ENCODE measurements at places on chromosomes 7 and 10.

GRCh38 chr7:137962875-137963507 lies 38.9 kb downstream of the CREB3L2 start:
- DNase-seq: no peak

- DNase-seq: no peak
These were observed 973 bp downstream of the PPP3CB start for GRCh38 chr10:73494877-73495225.

DNA sequence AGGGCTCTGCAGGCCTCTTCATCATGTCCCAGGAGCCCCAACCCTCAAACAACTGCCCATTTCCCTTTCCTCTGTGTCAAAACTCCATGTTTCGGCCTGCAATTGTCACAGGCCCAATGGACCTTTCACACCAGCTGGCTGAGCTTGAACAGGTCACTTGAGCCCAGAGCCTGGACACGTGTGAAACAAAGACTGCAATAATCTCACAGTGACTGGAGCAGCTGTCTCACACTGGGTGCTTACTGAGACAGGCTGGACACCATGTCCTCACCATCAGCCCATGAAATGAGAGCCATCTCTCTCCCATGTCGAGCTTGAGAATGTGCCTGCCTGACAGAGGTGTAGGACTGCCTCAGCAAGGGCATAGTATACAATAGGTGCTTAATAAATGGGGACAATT lies 19.5 kb upstream of the EIF5AL1 start:
- no peak for DNase-seq

GRCh38 chr10:69574571-69574978 lies 1.4 kb upstream of the NEUROG3 start:
- peak; percentile 33 for DNase-seq

DNA sequence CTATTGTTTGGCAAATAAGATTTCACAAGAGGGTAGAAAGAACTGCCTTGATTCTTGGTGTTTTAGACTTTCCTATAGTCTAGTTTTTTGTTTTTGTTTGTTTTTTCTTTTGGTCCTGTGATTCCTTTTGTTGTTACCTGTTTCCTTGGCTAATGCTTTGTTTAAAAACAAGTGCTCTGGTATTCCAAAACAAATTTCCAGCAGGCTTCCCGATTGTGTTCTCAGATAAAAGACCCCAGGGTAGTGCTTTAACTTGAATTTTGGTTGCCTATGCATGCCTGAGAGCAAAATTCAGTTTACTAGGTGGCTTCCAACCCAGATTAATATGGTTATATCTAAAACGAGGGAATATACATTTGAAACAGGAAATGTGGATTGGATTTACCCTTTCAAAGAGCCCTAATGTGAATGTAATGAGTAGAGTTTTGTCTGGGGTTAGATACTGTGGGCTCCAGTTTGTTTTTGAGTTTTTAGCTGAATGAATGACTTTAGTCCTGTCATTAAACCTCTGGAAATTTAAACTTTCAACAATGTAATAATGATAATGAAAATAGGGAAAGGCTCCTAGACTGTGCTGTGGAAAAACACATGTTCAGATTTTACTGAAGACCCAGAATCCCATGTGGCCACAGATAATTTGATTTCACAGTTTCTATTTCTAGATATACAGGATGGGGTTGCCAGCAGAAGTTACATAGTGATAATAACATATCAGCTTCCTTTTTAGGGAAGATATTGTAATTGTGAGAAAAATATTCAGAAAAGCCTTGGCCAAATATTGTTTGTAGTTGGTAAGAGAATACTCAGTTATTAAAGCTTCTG lies 23.9 kb downstream of the AUTS2 start:
- no peak for DNase-seq

DNA sequence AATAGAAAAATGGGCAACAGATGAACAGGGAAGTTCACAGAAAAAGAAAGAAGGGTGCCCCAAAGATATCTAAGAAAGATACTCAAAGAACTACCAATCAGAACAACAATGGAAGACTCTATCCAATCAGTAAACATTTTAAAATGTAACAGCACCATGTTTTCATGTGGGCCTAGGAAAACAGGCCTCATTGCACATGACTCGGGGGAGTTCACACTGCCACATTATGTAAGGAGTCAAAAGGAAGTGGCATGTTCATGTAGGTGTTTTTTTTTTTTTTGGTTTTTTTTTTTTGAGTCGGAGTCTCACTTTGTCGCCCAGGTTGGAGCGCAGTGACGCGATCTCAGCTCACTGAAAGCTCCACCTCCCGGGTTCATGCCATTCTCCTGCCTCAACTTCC lies 132.2 kb downstream of the USP6NL start:
- DNase-seq: no peak

DNA sequence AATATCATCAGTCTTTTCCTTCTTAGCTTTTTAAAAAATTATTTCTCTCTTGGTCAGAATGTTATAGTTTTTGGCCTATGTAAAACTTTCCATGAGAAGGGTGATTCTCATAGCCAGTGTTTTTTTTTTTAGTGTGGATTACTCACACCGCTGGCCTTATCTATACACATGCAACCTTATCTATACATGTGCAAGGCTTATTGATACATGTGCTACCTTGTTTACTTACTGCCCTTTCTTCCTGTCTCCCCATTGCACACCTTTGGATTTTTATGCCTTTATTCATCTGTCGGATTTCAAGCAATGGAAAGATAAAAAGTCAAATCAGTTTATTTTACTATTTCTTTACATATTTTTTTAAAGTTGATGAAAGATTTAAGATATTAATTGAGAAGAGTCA lies 660.0 kb upstream of the FZD8 start:
- no peak for DNase-seq

DNA sequence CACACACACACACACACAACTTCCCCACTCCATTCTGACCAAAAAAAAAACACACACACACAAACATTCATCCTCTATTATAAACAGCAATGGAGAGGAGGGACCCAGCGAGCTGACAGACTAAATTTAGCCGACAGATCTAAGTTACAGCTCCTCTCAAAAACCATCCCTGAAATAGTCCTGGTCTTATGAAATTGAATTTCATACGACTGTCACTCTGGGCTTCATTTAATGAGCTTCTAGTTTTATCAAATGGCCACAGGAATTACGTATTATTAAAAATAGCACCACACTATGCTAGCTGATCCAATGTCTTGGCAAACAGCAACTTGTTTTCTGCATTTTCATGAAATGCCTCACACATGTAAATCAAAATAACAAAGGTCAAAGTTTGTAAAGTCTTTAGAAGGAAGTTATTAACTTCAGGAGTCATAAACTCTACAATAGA lies 131.3 kb upstream of the ASAH2 start:
- DNase-seq: no peak

DNA sequence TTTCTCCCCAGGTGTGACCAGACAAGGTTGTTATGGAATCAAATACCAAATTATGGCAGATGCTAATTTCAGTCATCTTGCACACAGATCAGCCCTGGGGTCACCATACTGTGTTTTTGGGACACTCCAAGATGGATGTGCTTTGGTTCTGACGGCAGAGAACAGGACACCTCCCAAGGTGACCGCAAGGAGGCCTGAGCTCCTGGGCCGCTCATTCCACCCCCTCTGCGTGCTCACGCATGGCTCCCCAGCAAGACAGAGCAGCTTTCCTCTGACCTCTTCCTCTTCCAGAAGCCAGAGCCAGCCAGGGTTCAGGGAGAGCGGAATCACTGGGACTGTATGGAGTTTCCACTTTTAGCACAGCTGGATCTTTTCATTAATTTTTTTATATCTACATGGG lies 402.8 kb downstream of the DNAJB6 start:
- DNase-seq: no peak

- DNase-seq: no peak
These were observed 64.6 kb downstream of the TFEC start for GRCh38 chr7:115965796-115966475.

DNA sequence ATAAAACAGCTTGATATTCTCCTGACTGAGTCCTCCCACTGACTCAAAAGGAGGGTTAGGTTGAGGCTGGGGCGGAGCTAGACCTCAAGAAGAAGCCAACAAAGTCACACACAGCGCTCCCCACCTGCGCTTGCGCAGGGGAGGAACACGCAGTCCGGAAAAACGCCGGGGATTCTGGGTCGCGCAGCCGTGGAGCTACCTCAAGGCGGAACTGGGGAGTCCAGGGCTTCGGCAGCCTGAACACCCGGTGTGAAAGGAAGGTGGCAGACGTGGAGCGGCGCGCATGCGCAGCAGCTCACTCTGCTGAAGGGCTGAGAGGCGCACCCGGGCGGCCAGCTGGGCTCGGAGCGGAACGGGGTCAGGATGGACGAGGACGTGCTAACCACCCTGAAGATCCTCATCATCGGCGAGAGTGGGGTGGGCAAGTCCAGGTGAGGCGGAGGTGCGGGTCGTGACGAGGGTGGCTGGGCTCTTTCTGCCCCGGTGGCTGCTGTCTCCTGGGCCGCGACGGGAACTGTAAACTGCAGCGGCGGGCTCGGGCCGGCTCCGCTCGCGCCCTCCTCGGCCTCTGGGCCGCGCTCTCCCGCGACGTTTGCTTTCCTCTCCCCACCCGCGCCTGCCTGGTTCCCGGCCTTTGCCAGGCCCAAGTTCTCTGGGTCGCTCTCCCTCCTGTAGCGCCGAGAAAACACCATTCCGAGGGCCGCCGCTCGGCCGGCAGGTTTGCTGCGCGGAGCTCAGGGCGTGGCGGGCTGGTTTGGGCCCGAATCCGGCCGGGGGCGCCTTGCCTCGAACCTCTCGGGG lies at the start of gene RAB18:
Gene RAB18 (plus strand): TSS at position 298 of the 801 bp plus-strand sequence. CDS start 66 bp downstream, at position 364.
- peak; percentile 87 for DNase-seq

- no peak for DNase-seq
These were observed 22.5 kb downstream of the CTBP2 start for GRCh38 chr10:125137601-125138438.

DNA sequence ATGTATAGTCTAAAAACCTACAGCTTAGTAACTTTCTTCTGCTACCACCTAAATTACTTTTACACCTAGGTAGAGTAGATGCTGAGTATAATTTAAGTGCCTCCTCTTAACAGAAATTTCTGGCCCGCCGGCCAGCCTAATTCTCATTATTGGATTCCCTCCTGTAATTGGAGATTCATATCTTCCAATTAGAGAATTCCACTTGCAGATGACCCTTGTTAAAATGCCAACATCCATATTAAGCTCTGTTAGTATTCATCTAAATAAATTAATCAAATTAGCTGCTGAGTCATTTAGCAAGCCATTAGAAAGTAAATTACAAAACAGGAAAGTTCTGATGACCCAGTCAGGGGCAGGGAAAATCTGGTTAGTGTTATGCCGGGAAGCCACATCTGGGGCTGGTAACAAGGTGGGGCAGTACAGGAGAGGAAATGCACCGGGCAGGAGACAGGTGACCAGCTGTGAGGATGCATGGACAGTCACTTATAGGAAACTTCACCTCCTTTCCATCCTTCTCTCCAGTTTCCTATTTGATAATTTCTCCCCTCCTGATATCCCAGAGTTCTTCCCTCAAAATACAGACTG lies 82.8 kb downstream of the ORC5 start:
- no peak for DNase-seq

DNA sequence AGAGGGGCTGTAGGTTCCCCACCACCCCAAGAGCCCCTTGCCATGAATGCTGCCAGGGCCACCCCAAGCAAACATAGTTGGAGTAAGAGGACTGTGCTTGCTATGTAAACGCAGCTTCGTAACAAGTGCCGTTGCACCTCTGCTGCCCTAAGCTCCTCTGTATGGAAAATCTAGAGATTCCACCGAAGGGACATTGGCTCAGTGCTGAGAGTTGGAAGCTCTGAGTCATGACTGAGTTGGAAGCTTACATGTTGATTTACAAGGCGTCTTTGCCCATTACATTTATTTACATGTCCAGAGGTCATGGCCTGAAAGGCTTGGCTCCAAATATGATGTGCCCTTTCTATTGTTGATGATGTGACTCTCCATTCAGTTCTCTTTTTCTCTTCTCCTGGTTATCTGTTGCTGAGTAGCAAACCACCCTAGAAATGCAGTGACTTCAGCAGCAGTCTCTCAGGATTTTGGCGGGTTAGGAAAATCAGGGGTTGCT lies 233.1 kb upstream of the TCF7L2 start:
- DNase-seq: peak; percentile 40

DNA sequence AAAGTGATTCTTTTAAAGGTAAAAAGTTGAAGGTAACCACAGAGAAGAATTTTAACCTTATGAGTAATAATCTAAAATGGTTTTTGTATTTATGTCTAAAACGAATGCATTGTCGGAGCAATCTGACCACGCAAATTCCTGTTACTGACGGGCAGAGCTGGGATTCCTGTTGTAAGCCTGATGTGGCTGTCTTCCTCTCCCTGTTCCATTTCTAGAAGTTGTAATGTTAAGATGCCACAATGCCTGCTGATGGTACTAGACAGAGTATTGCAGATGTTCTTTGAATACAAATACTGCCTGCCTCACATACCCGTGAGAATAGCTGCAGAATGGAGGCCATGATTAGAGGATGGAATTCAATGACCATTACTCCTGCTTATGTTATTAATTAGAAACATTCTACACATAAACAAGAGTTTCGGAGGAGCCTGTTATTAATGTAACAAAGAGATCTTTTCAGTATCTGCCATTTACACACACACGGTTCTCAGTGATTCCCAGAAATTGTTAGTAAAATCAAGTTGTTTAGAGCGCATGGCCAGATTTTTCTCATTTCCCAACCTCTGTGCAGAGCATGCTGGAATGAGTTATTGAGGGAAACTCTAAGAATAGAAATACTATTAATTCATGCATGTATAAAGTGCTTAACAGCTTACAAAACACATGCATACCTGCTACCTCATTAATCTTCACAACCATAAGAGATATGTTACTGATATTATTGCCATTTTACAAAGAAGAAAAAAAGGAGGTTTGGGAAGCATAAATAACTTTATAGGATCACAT lies 196.8 kb downstream of the PTN start:
- no peak for DNase-seq

- DNase-seq: peak; percentile 60
These were observed 267.9 kb upstream of the GHITM start for GRCh38 chr10:83871187-83872081.

GRCh38 chr10:100731407-100732240 lies 13.8 kb upstream of the PAX2 start:
- DNase-seq: no peak

DNA sequence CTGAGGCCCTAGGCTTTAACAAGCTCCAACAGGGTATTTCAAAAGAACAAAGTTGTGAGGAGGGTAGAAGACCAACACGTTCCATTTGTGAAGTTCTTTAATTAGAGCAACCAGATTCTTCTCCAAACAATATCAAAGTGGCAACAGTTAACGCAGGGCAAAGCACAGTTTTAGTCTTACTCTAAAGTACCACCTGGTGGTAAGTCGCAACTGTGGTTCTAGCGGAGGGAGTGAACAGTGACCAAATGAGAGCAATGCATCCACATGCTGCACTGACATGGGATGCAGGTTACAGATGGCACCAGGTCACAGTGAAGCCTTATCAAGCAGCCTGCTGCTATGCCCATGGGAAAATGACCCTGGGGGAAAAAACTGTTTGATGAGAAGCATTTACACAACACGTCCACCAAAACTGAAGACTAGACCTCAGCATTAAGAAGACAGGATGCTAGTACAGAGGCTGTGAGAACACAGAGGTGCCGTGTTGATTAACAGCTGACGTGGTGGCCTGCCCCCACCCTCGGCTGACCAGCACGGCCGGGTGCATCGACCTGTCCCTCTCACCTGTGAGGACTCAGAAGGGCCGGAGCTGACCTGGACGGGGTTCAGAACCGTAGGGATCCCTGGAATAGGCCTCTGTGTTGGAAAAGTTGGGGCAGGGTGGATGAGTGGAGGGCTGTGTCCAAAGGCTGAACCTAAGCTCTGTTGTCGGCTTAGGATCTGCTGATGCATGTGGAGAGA lies 211.2 kb downstream of the GLI3 start:
- no peak for DNase-seq

Measured in H54 (cell line).